Stimulated activated CD4-positive, alpha-beta T cell treated with anti-CD3 and anti-CD28 coated beads, TNF-alpha, amount 100 ng/mL, for 24 hours (primary cell): ENCODE measurements at places on chromosomes 2 and 18.

DNA sequence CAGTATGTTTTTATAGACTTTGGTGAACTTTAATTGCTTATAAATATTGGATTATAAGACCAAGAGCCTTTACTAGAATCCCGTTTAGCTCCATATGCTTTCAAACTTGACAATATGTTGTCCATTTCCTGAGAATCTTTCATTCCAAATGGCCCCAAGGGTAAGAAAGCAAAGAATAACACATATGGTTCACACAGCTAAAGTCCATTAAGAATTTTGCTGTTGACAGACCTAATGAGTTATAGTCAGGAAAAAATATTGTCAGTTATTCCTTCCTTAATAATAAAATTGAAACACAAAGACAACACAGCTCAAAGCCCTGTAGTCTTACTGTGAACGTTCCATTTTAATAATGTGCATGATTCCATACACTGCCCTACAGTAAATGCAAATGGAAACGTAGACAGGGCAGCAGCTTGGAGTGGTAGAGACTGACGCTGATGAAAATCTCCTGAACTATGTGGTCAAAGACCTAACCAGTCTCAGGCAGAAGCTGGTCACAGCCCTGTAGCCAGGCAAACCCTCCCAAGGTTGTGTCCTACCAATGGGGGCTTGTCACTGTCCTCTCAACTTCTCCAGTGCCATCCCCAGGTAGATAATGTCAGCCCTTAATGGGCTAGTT is 49.0 kb upstream of the ATIC start:
- no peak for DNase-seq

- DNase-seq: no peak
These were observed 19.5 kb downstream of the G6PC2 start for GRCh38 chr2:168920504-168921157.

DNA sequence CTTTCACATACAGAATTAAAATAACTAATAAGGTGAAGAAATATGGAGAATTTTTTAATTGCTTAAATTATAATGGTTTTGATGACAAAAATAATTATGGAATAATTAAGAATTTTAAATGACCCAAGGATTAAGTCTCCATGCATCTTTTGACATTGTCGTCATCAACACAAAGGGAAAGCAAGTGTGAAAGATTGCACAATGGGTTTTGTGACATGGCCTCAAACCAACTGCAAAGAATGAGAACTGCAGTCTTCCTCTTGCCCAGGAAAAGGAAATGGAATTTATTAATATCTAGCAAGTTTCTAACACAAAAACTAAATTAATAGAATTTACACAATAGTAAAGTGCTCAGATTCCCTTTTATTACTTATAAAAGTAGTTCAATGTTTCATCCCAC is 329.1 kb upstream of the PKDCC start:
- DNase-seq: no peak

GRCh38 chr18:7233134-7233810 is 2.4 kb downstream of the LRRC30 start:
- no peak for DNase-seq

DNA sequence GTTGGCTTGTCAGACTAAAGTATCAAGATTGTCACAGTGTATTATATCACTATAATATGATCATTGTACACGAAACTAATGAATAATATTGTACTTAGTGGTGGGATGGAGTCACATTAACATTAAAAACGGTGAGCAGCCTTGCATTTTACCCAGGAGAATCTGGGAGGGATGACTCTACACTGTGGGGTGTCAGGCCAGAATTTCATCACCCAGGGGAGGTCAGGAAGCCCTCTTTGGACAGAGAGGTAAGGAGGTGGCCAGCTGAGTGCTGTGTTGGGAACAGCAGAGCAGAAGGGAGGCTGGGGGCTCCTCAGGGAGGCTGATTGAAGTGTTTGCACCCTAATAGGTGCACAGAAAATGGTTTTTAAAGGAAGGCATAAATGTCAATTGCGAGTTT is 33.0 kb downstream of the CDCA7 start:
- no peak for DNase-seq

GRCh38 chr18:73136134-73136533 is 268.3 kb upstream of the NETO1 start:
- DNase-seq: no peak

DNA sequence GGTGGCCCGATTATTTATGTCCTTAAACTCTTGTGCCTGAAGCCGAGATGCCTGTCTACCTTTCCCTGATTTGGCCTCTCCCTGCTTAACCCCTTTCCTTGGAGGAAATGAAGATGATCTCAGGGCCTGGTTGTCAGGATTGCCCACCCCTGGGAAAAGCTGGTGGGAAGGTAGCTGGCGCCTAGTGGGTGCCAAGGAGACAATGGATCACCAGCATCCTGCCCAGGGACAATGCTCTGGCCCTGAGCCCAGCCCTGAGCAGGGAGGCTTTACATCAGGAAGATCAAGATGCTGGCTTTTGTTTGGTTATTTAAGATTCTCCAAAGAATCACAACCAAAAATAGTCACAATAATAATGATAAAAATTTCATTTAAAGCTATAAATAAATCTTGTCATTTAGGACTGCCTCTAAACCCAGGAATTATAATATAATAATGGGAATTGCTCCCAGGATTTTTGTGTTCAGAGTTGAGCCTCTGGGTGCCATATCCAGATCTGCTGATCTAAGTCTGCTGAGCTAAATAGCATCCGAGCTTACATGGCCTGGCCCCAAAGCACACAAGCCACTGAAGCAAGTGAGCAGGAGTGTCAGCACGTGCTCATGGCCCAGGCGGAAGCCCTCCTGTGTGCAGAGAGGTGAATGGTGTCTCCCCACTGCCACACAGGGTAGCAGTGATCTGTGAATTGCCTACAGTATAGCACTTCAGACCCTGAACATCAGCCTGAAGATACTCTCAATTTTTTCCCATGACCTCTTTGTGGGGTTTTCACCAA is 57.8 kb upstream of the MAP3K20 start:
- no peak for DNase-seq

- DNase-seq: no peak
These were observed 7.9 kb downstream of the CLHC1 start for GRCh38 chr2:55223958-55224760.

DNA sequence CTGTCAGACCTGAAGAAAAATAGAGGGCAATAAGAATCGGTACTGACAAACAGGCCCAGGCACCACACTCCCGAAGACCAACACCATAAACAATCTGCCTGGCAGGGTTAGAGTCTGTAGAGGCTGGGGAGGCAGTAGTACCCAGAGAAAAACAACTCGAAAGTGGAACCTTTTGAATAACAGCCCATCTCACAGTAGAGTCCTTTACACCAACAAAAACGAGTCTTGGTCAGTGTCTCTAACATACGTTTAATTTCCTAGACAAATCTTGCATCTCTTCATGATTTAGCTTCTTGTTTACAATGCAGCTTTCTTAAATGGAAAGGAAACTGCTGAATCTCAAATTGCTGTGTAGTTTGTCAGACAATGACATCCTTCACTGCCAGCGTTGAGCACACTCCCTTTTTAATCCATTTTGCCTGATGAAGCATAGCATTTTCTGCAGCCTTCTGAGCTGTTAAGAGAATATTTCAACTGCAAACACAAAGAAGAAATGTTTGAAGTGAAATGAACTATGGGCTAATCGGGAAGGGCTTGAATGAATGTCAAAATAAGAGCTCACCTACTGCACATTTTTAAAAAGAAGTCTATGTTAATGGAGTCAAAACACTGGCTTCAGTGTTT is 73.1 kb upstream of the DSG1 start:
- DNase-seq: no peak

DNA sequence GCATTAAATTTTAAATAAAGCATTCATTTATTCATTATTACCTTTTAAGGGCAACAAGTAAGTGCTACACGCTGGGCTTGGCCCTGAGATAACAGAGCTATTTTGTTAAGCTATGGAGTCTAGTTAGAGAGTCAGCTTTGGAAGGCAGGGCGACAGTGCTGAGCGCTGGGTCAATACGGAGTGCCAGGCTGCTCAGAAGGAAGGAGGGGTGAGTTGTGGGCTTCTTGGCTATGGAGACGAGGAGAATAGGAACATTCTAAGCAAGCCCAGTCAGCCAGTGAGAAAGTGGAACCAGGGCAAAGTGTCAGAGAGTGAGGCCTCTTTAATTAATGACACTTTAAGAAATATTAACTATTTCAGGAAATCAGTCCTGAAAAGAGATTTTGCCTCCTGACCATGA is 288.4 kb downstream of the LRRTM1 start:
- DNase-seq: no peak

DNA sequence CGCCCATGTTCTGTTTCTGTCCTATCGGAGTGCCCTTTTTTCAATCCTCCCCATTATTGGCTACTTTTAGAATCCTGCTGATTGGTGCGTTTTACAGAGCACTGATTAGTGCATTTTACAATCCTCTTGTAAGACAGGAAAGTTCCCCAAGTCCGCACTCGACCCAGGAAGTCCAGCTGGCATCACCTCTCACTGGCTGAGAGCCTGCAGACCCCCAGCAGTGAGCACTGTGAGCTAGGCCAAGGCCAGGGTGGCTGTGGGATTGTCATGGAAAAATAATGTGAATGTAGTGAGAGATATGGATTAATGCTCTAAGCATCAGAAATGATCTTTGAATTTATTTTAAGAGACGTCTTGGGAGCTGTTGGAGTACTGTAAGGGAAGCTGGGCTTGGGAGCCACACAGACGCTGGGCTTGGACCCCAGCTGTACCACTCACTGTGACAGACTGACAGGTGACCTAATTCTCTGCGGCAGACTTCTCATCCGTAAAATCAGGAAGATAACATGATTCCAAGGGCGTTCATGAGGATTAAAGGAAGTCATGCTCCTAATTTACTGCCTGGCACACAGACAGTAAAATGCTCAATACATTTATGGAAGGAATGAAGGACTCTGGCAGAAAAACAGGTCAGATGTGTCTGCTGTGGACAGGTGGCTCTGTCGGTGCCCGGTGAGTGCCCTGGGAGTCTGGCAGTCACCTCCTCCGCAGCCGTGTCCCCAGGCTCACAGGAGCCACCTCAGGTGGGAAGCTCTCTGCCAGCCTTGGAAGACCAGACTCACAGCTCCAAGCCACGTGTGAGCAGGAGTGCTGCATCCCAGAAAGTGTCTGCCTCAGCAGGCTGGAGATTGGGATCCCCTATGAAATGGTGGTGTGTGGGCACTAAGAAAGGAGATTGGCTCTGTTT is 105.5 kb downstream of the FAM168B start:
- no peak for DNase-seq

- no peak for DNase-seq
These were observed 147.3 kb downstream of the IRS1 start for GRCh38 chr2:226652369-226652768.

- DNase-seq: no peak
These were observed 768.6 kb upstream of the HS6ST1 start for GRCh38 chr2:129087133-129087813.

DNA sequence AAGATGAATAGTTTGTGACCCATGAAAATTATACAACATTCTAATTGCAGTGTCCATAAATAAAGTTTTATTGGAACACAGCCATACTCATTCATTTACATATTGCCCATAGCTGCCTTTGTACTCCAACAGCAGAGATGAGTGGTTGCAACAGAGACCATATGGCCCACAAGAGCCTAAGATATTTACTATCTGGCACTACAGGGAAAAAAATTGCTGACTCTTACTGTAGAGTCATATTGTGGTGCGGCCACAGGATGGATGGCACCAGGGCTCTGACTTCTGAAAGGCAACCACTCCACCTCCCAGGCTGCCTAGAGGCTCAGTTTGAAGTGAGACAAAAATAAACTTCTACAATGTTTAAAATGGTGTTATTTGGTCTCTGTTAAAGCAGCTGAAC is 404.0 kb upstream of the ATP5MC3 start:
- DNase-seq: no peak
